ENCODE measurements at places on chromosomes 2 and 18.

DNA sequence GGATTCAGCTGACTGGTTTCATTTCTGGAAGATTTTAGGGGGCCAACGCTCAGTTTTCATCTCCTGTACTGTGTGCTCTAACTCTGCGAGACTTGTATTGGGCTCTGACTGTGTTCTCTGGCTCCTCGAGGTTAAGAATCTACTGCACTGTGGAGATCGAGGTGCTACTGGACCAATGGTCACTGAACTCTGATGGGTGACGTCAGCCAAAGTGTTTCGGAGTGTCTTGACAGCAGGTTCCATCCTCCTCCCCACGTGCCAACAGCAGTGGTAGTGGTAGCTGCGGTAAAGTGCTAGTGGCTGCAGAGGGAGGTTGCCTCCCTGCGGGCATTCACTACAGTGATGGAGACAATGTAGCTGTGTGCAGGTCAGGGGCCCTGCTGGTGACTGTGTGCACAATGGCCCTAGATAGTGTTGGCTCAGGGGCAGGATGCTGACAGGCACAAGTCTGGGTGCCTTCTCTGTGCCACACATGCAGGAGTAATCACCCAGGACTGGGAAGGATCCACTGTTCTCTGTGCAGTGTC is 705.7 kb upstream of the DDX18 start:
- no peak for DNase-seq

DNA sequence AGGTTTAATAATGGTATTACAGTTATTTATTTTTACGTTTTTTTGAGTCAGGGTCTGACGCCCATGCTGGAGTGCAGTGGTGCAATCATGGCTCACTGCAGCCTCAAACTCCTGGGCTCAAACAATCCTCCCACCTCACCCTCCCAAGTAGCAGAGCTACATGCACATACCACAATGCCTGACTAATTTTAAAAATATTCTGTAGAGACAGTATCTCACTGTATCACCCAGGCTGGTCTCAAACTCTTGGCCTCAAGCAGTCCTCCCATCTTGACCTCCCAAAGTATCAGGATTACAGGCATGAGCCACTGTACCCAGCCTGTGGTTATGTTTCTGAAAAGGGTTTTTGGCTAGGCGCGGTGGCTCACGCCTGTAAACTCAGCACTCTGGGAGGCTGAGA is 120.8 kb downstream of the ESCO1 start:
- no peak for DNase-seq

- no peak for DNase-seq
These were observed 40.4 kb downstream of the VWA3B start for GRCh38 chr2:98127229-98127989.

GRCh38 chr2:135615404-135615803 is 84.1 kb downstream of the R3HDM1 start:
- no peak for DNase-seq

- DNase-seq, result no peak
These were observed 265.8 kb upstream of the CYRIA start for GRCh38 chr2:16931441-16931840.

Measured in AG08395 (cell line).